ENCODE measurements at places on chromosomes 11 and 22.

- DNase-seq, result no peak
Observed at GRCh38 chr11:101003468-101003867, 126.1 kb downstream of the PGR start.

- DNase-seq, result no peak
Observed at GRCh38 chr22:35913925-35914324, 114.7 kb downstream of the RBFOX2 start.

- no peak for DNase-seq
Observed at GRCh38 chr11:79419120-79419519, 21.7 kb downstream of the TENM4 start.

- DNase-seq, result no peak
Observed at GRCh38 chr11:8038393-8038792, 42.6 kb upstream of the TUB start.

GRCh38 chr11:126886636-126887035 lies 113.9 kb downstream of the KIRREL3 start:
- DNase-seq, result no peak

GRCh38 chr11:104484804-104485554 lies 321.0 kb upstream of the PDGFD start:
- no peak for DNase-seq

DNA sequence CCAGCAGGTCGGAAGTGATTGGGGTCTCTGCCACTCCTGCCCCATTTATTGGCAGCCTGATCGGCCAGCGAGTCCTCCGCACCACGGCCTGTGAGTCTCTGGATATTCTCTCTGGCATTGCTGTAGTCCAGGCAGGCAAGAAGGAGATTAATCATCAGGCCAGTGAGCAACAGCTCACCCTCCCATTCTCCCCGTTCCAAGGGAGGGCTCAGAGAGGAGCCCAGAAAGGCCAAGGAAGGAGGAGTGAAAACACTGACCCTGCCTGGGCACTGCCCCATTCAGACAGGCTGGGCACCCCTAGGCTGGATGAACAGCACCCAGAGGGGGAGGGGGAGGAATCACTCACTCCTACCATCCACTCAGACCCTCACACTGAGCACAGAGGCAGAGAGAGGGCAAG lies 3.1 kb downstream of the SAA2 start:
- no peak for DNase-seq

DNA sequence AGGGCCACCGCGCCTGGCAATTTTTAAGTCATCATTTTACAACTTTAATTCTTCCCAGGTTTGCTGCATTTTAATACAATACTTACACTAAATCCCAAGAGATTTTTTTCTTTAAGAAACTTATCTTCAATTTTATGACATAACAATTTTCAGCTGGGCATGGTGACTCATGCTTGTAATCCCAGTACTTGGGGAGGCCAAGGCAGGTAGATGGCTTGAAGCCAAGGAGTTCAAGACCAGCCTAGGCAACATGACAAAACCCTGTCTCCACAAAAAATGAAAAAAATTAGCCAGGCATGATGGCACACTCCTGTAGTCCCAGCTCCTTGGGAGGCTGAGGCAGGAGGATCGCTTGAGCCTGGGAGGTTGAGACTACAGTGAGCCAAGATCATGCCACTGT lies 38.8 kb downstream of the CLDN25 start:
- DNase-seq, result no peak

DNA sequence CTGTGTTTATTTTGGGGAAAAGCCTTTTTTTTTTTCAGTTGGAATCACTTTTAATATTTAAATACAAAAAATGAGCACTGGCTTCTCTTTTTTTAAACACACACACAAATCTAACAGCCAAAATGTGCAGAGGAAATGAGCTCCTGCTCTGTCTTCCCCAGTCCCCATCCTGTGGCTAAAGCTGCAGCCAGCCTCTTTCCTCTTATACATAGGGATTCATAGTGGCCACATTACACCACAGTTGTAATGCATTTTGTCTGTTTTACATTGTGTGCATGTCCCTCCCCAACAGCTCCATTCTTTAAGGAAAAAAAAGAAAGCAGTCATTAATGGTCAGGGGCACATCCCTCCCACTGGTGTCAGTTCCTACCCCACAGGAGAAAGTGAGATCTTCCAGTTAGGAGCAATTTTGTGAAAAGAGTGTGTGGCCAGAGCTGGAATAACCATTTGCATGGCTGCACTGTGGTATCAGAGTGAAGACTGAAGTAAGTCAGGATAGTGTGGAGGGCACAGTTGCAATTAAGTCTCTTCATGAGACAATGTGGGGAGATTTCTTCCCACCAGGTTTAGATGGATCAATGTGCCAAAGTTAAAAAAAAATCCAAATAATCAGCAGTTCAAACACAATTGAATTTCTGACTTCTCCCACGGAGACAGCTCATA lies 220.6 kb downstream of the TMEM135 start:
- no peak for DNase-seq

GRCh38 chr11:72998676-72999075 lies 143.4 kb downstream of the FCHSD2 start:
- no peak for DNase-seq

- DNase-seq, result no peak
Observed at GRCh38 chr22:46876357-46876934, 114.0 kb downstream of the TBC1D22A start.

GRCh38 chr11:2794046-2794967 lies 91.3 kb downstream of the CDKN1C start:
- DNase-seq, result no peak

GRCh38 chr11:44615041-44615755 lies 49.7 kb downstream of the CD82 start:
- DNase-seq, result no peak

DNA sequence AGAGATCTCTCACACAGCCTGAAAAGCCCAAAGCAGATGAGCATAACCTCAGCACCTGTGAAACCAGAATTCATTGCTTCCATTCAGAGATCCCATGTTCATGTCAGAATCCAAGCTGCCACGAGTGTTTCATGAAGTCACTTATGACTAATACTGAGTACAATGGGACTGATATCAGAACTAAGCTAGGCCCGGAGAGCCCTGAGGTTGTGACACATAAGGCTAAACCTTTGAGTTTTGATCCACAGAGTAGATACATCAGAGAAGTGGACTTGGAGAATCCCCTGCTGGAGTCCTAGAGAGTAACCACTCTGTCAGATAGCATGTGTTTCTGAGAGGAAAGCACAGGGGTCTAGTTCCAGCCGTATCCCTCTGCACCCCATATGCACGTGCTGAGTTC lies 890 bp upstream of the GLYATL1 start:
- no peak for DNase-seq

GRCh38 chr11:232783-233565 lies 3.2 kb downstream of the SIRT3 start:
- DNase-seq, result no peak

Measured in liver (tissue), 10 donors.